NCI-H2029 (cell line): ENCODE measurements at places on chromosomes 3 and 15.

DNA sequence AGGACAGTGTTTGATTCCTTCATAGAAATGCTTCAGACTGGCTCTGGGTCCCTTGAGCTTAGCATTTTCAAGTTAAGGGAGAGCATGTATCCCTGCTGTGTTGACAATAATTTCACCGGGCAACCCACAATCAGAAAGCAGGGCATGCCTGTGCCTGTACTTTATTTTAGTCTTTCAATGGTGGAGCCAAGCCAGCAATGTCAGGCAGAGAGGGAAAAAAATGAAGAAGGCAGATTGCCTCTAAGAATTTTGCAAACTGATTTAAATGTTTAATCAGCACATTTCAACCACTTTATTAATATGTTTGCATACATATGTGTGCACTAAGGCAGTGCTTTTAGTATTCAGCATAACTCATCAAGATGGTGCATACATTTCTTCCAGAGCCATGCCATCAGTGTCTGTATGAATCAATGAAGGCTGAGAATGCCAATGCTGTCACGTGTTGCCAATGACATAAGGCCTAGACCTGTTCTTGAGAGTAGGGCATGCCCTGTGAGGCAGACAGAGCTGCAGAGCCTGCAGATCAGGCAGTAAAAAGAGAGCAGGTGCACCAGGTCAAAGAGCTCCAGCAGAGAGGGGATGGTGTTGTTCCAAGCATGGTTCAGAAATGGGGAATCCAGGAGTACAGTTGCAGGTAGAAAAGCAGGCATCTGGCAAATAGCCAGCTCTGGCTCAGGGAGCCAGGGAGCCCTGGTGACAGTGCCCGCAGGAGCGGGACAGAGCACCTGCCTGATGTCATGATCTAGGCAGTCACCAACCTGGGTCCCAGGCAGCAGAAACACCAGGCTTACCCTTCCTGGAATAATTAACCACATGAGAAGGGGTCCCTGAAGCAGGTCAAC lies 508.5 kb downstream of the GABRG3 start:
- DNase-seq, result peak; percentile 19

DNA sequence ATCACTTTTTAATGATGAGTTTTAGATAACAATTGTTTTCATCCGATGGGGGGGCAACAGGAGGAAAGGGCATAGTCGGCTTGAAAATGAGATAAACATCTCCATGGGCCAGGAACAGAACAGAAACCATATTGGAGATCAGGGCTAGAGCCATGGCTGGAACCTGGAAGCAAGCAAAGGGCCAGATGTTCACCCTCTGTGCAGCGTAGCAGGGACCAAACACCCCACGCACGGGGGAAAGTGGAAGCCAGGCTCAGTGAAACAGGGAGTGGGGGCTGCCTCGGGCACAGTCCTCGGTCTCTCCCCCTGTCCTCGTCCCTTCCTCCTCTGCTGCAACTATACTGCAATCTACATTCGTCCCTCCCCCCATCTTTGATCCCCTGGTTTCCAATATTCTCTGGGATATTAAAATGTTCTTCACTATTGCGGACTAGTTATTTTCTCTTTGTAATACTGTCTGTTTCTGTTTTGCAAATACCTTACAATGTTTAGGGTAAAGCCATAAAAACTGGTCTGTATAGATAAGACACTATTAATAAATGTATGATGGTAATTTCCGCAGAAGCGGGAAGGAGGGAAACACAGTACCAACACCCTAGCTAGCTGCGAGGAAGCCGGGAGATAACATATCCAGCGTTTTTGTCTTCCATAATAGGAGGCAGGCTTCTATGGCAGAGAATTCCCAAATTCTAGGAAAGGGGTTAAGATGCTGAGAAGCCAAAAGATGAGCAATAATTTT lies 121.5 kb downstream of the XXYLT1 start:
- DNase-seq, result no peak

- no peak for DNase-seq
Measured at GRCh38 chr15:57591822-57592367, at the start of gene MYZAP. Gene MYZAP, plus strand, starts transcription at chr15:57591904. Its CDS starts 131 bp downstream, at chr15:57592035.

- no peak for DNase-seq
Measured at GRCh38 chr3:38493031-38493430, 3.1 kb upstream of the EXOG start.

DNA sequence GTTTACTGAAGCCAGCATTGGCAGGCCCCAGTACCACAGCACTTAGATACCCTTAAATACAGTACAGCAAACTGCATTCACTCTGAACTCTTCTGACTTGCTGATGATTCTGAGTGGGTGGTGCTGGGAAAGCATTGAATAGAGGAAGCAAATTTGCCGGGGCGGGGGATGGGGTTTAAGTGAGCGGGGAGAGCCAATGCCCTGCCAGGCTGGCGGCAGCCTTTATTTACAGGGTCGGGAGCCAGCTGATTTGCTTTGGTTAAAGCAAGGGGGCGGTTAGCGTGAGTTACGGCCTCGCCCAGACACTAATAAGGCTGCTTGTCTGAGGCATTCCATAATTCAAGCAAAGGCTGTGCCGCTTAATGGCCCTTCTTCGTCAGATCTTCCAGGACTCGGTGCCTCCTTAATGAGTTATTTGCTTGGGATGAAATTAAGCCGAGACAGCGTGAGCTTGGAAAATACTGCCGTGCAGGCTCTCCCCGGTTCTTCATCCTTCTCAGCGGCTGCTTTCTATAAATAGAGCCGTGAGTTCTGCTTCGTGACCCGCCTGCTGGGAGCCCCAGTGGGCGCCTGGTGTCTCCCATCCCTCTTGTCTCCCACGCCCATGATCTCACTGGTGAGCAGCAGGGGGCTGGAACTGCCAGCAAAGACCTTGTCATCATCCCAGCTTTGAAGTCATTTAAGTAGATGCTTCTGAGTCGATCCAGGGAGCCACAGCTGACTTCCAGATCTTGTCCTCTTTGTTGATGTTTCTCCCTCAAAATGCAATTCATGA lies 25.8 kb downstream of the SPSB4 start:
- DNase-seq, result no peak

DNA sequence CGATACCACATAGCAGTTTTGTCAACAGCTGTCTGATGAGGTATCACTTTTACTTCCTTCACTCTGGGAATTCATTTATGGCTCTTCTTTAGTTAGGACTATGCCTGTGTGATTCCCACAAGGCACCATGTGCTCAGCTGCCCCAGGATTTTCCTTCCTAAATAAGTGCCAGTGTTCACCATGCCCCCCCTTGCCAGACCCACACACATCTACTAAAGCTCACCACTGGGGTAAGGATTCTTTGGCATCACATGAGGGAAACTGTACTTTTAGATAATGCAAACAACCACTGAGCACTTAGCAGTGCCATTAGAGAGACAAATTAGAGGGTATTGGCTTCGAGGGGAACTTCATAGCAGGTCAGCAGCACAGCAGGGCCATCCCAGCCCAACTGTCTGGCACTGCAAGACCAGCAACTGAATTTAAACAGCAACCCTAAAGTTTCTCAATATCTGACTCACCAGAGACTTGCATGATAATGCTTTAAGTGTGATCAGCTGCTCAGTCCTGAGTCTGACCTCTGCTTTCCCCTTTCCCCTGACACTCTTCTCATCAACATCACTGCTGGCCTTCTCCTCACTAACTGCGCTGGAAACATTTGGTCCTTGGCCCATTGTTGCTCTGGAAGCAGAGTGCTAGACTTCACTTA lies 114.3 kb downstream of the STAC start:
- no peak for DNase-seq

DNA sequence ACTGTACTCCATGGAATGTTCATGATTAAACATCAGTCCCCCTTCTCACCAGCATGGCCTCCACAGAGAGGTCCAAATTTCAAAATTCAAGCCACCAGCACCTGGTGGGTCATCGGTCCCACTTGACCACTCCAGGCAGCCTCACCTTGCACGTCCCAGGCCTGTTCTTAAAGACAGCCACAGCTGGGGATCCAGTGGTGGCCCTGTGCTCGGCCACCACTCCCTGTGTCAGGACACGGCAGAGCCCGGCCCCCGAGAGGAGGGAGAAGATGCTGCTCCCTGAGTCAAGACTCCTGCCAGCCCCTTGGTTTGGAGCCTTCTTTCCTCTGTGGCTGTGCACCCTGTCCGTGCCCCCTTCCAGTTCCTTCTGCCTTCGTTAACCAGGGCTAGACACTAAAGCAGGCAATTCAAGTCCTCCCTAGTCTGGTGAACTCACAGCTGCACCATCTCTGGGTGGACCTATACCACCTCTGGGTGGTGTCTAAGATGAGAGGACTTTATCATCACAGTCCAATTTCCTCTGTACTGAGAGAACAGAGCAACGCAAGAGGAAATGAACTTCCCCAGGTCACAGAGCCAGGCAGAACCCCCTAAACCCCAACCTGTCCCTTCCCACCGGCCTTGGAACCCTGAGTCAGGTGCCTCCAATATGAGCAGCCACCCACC lies 97.1 kb downstream of the MEGF11 start:
- no peak for DNase-seq
